COR-L47 (cell line): ENCODE measurements at places on chromosomes 5 and 9.

DNA sequence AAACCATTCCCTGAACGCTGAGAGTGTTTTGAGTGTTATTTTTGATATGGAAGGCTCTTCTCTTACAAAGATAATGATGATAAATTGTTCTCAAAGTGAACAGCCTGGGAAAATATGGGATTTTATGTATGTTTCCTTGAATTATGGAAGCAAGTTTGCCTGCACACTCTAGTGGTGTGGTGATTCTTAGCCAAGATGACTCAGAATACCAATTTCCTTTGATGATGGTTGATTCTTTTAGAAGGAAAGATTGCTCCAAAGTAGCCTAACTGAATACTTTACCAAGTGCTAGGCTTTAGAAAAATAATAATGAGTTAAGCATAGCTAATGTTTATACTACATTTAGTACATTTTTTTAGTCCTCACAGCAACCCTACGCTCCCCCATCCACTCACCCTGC lies 243.4 kb downstream of the EBF1 start:
- no peak for DNase-seq

GRCh38 chr5:59332236-59332973 lies 561.1 kb downstream of the PDE4D start:
- no peak for DNase-seq

GRCh38 chr5:115297031-115297430 lies 577 bp upstream of the CCDC112 start:
- no peak for DNase-seq

DNA sequence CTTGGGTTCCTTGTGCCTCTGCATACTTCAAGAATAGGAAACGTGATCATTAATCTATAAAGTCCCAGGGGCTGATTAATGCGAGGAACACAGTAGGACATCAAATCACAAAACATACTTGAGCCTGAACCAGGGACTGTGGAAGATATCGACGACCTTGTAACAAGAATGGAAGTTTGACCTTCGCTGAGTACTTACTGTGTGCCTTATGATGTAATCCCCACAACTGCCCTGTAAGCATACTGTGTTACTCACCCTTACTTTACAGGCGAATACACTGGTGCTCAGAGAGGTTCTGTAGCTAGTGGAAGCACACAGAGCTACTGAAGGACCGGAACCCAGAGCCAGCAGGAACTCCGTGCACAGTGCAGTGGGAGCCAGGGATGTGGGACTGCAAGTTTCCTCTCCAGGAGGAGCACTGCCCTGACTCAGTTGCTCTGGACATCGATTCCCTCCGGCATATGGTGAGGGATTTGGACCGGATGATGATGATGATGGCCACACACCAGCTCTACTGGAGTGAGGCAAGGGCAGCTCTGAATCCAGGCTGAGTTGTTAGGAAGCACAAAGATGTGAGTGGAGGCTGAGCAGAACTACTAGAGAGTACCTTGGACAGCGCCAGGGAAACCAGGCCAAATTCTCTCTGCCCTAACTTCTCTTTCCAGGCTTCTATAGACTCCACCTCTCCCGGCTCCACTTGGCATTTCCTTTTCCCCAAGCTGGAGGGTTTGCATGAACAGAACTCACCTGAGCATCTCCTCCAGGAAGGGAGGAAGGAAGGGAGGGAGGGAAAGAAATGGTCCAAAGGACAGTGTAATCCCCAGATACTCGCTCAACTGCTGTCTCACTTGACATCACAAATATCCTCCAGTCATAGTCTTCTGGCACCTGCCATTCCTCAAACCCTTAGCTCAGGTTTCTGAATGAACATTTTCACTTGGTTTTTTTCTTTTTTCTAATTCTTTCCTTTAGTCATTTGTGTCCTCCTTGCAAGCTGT lies 1.5 kb upstream of the GABBR2 start:
- DNase-seq, result no peak

DNA sequence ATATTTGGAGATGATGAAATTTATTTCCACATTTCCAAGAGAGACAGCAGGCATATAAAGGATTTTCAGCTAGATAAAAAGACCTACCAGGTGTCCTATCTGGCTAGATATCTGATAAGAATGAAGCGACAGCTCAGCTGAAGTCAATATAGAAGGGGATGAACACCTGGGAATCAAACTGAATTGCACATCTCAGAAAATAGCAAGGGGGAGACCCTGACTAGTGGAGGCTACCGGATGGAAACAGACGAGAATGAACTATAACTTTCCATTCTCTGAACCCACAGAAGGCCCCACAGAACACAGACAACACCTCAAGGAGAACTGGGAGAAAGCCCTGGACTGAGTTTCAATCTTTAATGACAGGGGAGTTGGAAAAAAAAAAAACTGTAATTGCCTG lies 51.1 kb downstream of the CPLANE1 start:
- no peak for DNase-seq

DNA sequence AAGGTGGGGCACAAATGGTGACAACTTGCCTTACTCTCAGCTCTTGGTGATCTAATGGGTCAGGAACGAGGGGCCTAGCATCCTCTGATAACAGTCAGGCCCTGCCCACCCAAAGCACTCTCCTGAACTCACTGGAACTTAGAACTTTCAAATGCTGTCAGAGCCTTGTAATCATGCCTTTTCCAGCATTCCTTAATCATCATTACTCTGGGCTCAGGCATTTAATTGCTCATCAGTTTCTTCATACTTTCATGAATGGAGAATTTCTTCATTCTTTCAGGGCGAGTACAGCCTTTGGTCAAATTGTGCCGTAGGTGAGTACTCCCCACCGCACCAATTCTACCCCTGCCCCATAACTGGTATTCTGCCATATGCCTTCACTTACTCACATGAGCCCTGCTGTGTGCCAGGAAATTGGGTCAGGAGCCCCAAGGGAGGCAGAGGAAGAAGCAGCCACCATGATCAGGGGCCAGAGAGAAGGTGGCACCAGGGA lies 30.2 kb upstream of the DUSP1 start:
- no peak for DNase-seq

GRCh38 chr5:100643473-100643872 lies 108.3 kb downstream of the FAM174A start:
- DNase-seq, result peak; percentile 79

- DNase-seq, result no peak
Observed at GRCh38 chr9:70902171-70902570, 219.2 kb downstream of the TRPM3 start.
